ENCODE measurements at places on chromosomes 13 and 19.

DNA sequence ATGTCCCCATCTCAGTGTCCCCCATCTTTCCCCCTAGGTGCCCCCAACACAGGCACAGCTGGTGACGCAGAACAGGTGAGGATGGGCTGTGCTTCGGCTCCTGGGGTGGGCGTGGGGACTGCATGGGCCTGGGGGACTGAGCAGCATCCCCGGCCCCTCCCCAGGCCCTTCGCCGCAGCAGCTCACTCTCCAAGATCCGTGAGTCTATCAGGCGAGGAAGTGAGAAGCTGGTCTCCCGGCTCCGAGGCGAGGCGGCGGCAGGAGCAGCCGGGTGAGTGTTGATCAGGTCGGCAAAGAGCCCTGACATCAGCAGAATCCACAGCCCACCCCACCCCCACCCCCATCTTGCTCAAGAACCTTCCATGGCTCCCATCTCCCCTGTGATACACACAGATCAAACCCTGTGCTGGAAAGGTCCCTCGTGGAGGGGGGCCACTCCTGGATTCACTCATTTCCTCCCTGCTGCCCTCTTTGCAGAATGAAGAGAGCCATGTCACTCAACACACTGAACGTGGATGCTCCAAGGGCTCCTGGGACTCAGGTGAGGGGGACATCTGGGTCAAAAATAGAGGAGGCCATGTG is 10.0 kb downstream of the KLC3 start:
- no peak for DNase-seq

DNA sequence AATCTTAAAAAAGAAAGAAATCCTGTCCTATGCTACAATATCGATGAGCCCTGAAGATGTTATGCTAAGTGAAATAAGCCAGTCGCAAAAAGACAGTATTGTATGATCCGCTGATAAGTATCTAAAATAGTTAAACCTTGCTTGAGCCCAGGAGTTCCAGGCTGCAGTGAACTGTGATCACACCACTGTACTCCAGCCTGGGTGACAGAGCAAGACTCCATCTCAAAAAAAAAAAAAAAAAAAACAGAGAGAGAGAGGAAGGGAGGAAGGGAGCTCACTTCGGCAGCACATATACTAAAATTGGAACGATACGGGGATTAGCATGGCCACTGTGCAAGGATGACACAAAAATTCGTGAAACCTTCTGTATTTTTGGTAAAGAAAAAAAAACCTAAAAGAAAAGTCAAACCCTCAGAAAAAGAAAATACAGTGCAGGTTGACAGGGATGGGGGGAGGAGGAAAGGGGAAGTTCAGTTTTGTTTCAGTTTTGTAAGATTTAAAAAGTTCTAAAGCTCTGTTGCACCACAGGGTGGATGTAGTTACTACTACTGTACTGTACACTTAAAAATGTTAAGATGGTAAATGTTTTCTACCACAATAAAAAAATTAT is 8.4 kb downstream of the CLASRP start:
- no peak for DNase-seq

GRCh38 chr19:38580080-38580479 is 37.7 kb downstream of the MAP4K1 start:
- DNase-seq: no peak

GRCh38 chr19:40322951-40323615 is 25.1 kb downstream of the C19orf47 start:
- DNase-seq: no peak
